ENCODE measurements at places on chromosomes 4 and X. TPM values are rescaled to one million over a fixed set of nuclear protein-coding genes. Genes with fewer than 3 reads are reported as not detected.

CDKL5 gene
- total RNA-seq: 5.0 TPM

NEUROG2 gene
- not detected for total RNA-seq

DCAF4L1 gene
- 0.17 TPM for total RNA-seq

NPNT gene
- 20.3 TPM for total RNA-seq

STPG2 gene
- under 0.01 TPM for total RNA-seq

RTL9 gene
- total RNA-seq: 0.17 TPM

PDGFC gene
- total RNA-seq: 67.3 TPM

BANK1 gene
- 0.26 TPM for total RNA-seq

KIT gene
- 0.50 TPM for total RNA-seq

GUCY1B1 gene
- total RNA-seq: 39.3 TPM

PRDM8 gene
- total RNA-seq: 8.8 TPM

PABPC1L2A gene
- total RNA-seq: not detected

CXorf49 gene
- total RNA-seq: not detected

CDKN2AIP gene
- total RNA-seq: 19.0 TPM

USP51 gene
- 1.3 TPM for total RNA-seq

ZFP92 gene
- 0.17 TPM for total RNA-seq

PRSS12 gene
- 59.9 TPM for total RNA-seq

HMX1 gene
- not detected for total RNA-seq

RTL5 gene
- 4.5 TPM for total RNA-seq

SOD3 gene
- total RNA-seq: 34.8 TPM

CBR4 gene
- total RNA-seq: 14.4 TPM

PAGE5 gene
- 0.66 TPM for total RNA-seq

CLNK gene
- total RNA-seq: not detected

NMU gene
- total RNA-seq: not detected

SEPTIN11 gene
- 293 TPM for total RNA-seq

BEND2 gene
- not detected for total RNA-seq

HOPX gene
- 3.3 TPM for total RNA-seq

SEPTIN6 gene
- 5.6 TPM for total RNA-seq

APLN gene
- total RNA-seq: 0.17 TPM

SHROOM3 gene
- total RNA-seq: 23.9 TPM

FAM241A gene
- 1.2 TPM for total RNA-seq

DEFB131A gene
- not detected for total RNA-seq
